ENCODE measurements at places on chromosomes 6 and 20.

DNA sequence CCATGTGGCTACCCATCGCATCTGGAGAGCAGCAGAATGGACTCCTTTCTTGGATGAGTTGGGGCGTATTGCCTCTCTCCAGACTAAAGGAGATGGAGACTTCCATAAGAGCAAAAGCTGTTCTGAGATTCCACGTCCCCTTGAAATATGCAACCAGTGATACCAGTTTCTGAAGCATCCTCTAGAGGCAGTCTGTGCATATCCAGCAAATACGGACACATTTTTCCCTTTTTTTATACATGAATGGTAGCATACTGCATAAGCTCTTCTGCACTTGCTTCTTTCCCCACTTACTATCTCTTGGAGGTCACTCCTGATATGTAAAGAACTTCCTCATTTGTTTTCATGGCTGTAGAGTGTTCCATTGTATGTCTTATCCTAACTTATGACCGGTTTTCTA, 34.6 kb downstream of the TAF8 start:
- DNase-seq = no peak

- DNase-seq = no peak
Measured at GRCh38 chr6:33723371-33724085, 12.0 kb upstream of the UQCC2 start.

DNA sequence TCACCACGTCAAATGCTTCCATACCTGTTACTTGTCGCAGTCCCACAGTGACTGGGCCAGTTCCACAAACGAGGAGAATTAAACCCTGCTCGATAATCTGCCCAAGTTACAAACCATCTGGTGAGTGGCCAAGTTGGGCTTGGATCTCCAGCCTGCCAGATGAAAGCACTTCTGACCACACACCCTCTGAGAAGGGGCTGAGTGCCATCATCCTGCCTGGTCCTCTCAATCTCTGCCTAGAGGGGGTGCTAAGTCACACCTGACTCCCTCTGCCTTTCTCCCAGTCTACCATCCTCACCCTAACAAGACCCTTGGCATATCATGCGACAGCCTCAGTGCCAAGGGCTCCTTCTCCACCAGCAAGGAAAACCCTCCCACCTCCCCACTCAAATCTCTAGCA, 15.8 kb downstream of the RRP36 start:
- no peak for DNase-seq

DNA sequence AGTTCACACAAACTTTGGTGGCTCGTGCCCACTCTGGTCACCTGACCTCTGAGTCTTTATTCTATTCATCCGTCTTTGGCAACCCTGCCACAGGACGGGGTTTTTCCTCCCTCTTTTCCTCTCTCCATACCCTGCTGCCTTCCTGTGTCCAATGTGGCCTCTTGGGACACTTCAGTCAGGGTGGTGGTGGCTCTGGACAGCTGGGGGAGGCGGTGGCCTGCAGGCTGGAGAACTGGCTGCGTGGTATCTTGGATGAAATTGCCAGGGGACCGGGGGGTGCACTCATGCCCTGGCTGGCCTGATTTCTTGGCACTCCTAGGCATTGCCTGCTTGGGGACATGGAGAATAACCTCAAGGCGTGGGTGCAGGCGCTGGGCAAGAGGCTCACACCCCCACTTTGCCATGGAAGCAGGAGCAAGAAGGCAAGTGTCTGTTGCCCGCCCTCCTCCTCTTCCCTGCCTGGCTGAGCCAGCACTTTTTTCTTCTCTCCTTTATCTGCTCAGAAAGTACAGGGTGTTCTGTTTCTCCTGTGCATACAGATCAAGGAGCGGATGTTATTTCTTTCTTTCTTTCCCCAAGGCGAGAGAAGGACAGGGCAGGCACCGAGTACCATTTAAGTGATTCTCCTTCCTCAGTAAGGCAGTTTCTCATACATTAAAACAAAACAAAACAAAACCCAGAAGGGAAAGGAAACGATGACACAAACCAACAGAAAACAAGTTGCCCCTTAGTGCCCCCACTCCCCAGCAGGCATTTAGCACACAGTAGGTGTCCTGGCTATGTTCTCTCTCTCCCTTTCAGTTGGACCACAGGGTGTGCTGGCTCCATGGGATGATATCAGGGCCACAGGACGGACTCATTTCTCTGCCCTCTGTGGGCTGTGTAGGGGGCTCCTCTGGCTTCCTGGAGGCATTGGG, 155.5 kb upstream of the RNF24 start:
- DNase-seq = no peak

DNA sequence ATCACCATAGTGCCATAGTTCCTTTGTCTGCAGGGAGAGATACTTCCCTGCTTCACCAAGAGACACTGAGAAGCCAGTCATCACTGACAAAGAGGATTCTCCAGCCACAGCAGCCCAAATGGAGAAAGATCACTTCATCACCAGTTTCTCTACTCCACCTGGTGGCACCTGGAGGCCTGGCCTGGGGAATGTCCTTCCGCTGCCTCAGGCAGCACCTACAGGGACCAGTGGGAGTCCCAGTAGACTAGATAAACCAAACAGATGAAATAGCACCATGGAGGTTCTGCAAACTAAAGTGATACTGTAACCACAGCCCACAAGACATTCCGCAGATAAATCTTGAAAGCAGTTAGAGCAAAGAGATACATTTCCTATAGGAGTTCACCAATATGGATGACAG, 266.5 kb downstream of the C6orf118 start:
- DNase-seq = no peak

GRCh38 chr6:152727507-152727906, 23.1 kb upstream of the VIP start:
- DNase-seq = no peak

GRCh38 chr6:63783096-63783495, 147.5 kb downstream of the PHF3 start:
- no peak for DNase-seq

DNA sequence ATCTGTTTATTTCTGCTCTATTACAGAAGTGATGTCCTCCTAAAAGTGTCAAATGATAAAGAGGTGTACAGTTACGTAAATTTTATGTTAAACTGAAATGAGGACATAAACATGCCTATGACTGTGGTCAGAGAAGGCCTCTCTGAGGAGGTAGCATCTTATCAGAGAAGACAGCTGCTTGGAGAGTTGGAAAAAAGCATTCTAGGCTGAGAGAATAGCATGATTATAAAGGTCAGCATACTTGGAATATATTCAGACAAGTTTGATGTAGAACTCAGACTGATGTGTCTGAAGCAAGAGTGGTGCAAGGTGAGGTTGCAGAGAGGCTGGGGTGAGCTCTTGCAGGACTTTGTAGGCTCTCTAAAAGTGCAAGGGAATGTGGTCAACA, 3.1 kb upstream of the PCNA start:
- no peak for DNase-seq

GRCh38 chr6:105452924-105453756, 50.3 kb upstream of the PREP start:
- no peak for DNase-seq

GRCh38 chr6:96537726-96538125, 16.1 kb downstream of the UFL1 start:
- DNase-seq = no peak

- no peak for DNase-seq
Measured at GRCh38 chr20:61628480-61628879, 376.4 kb downstream of the CDH4 start.

GRCh38 chr20:53050338-53050737, 78.2 kb downstream of the TSHZ2 start:
- no peak for DNase-seq

- no peak for DNase-seq
Measured at GRCh38 chr20:63940472-63941266, 15.5 kb downstream of the UCKL1 start.

- no peak for DNase-seq
Measured at GRCh38 chr20:59453759-59454560, 150.4 kb upstream of the PHACTR3 start.

GRCh38 chr6:101114703-101115102, 233.6 kb upstream of the ASCC3 start:
- DNase-seq = no peak

GRCh38 chr20:48919882-48920526, 1.5 kb upstream of the ARFGEF2 start:
- no peak for DNase-seq

- no peak for DNase-seq
Measured at GRCh38 chr20:60056407-60057122, 98.3 kb downstream of the CDH26 start.

DNA sequence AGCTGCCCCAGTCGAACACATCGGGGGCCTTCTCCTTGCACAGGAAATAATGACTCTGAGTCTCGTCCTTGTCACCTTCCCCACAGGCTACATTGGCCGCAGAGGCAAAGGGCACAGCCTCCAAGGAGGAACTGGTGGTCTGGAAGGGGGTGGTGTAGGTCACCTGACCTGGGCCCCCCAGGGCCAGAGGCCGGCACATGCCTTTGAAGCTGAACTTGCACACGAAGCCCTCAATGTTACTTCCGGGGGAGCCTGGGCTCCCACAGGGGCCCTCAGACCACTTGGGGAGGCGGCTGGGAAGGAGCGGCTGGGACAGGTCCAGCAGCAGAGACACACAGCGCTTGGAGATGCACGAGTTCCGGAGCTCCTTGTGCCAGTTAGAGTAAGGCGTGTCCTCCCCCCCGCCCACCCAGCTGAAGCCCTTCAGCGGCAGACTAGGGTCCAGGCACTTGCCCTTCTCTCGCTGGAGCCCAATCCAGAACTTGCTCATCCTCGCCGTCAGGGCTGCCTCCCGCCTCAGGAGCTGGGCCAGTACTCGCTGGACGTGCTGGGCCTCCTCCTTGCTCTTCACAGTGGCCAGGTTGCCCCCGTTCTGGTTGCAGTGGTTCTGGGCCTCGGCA, 578 bp downstream of the CD93 start:
- no peak for DNase-seq
